ENCODE measurements at places on chromosomes 5 and 9.

DNA sequence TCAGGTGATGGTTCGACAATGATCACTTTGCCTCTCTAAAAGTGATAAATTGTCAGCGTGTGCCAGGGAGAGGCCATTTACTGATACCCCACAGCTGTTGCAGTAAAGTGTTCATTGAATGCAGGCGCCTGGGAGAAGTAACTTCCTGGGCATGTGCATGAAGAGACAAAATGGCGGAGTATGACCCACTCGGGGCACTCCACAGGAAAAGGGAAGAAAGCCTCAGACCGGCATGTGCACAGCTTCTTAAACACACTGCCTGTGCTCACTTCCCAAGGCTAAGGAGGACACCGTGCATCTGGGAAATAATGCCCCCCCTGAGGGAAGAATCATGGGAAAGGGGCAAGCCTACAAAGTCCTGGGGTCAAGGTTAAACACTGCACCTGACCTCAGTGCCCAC, 329.5 kb downstream of the ICE1 start:
- DNase-seq = no peak

GRCh38 chr9:89005323-89005722, 14.1 kb downstream of the S1PR3 start:
- no peak for DNase-seq

- no peak for DNase-seq
These were observed 36.9 kb downstream of the ADAMTS19 start for GRCh38 chr5:129496864-129497595.

GRCh38 chr9:71670121-71670520, 98.2 kb downstream of the CEMIP2 start:
- DNase-seq = no peak

GRCh38 chr9:81558091-81558830, 131.1 kb downstream of the TLE1 start:
- DNase-seq = no peak

All from CD4-positive, alpha-beta T cell treated with Interferon gamma for 1 hour (primary cell).